ENCODE measurements at places on chromosomes 16 and 17.

- DNase-seq = no peak
These were observed 8.1 kb downstream of the ZCCHC14 start for GRCh38 chr16:87484487-87485331.

DNA sequence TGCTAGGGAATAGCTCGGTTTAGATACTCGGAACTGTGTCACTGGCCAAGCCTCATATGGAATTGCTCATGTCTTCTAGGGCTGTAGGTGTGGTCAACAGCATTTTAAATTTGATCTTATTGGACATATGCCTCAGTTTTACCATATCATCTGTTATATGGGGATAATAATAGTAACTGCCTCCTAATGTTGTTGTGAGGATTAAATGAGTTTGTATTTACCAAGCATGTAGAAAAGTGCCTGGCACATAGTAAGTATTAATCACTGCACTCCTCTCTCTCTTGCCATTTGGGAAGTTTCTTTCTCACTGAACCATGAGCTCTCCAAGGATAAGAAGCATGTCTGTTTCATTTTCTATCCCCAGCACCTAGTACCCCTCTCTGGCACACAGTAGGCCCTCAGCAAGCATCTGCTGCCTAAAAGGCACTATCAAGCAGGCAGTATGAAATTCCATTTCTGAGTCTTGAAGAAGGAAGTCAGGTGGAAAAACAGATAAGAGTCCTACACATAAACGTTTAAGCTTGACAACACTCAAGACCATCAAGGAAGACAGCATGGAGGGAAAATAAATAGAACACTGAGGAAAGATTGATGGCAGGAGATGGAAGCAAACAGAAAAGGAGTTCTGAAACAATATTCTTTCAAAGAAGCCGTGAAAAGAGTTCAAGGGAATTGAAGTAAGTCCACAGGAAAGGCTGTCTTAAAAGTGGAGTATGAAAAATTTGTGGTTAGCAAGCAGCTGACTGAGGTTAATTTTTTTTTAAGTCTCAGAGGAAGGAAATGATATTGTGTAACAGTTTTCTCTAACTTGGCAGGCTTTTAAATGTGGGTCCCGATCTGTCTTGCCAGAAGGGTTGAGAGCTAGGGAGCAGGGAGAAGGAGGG lies 2.2 kb upstream of the ATP6V0A1 start:
- no peak for DNase-seq

DNA sequence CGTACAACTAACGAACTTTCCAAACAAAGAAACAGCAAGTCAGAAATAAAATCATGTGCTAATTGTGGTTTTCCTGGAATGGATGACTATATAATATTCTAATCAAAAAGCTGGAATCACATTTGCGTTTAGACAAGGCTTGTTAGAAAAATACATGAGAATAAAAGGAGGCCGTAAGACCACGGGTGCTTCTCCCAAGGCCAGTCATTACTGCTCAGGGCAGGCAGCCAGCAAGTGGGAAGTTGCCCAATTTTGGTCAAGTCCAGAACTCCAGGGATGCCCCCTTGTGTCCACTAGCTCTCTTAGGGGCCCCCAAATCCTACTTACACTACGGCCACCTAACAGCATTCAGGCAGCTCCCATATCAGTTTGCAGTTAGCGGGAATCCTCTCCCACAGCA lies 25.9 kb upstream of the LYRM9 start:
- no peak for DNase-seq

- DNase-seq = no peak
These were observed 968 bp downstream of the RIPOR1 start for GRCh38 chr16:67529582-67530012.

DNA sequence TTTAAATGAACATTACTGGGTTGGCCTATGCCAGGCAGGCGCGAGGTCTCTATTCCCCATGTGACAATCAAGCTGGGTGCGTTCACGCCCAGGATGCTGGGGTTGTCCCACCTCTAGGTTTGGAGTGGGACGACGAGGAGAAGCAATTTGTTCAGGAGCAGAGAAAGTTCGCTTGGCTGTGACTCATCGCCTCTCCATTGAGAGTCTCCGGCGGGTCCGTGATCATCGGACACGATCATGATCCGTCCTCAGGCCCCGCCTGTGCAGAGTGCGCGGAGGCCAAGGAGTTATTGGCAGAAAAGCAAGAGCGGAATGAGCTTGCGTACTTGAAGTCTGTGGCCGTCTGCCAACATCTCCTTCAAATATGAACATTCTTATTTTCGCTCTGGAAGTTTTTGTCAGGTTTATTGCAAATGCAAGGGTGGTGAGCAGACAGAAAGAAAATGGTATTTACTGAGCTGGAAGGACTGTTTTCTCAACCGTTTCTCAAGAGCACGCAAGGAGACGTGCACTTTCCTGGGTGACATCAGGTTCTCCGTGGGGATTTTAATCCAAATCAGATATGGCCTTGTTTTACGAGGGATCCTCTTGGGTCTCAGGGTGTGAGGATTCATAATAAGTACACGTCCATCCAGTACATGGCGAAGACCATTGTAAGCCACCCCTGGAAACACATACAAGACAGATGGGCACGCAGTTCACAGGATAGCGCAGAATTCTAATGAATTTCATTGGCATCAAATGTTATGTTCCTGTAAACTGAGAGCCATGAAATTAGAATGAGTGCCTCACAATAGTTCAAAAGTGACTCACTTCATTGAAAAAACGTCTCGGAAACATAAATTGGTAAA lies 70.1 kb upstream of the CREBBP start:
- no peak for DNase-seq

DNA sequence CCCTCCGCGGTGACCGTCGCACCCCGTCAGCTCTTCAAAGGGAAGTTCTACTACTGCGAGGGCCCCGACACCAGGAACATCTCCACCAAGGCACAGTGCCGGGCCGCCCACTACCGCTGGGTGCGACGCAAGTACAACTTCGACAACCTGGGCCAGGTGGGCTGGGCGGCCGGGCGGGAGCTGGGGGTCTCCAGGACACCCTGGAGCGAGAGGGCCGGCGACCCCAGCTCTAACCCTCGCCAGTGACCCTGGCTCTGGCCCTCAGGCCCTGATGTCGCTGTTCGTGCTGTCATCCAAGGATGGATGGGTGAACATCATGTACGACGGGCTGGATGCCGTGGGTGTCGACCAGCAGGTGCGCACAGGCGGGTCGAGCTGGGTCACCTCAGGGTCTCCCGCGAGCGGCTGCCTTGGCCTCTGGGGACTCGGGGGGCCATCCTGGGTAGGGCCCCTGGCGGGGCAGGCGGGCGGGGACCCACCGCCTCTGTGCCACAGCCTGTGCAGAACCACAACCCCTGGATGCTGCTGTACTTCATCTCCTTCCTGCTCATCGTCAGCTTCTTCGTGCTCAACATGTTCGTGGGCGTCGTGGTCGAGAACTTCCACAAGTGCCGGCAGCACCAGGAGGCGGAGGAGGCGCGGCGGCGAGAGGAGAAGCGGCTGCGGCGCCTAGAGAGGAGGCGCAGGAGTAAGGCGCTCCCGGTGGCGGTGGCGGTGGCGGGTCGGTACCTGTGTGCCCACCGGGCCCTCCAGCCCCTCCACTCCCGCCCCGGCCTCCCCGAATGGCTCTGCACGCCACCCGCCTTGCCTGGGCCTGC lies 13.4 kb downstream of the TPSG1 start:
- DNase-seq = no peak

- no peak for DNase-seq
These were observed 115.6 kb downstream of the CCDC182 start for GRCh38 chr17:57629470-57629869.

- DNase-seq = no peak
These were observed 9.9 kb downstream of the CLEC19A start for GRCh38 chr16:19295393-19295792.

GRCh38 chr16:48413272-48413671 lies 28.1 kb upstream of the SIAH1 start:
- no peak for DNase-seq

GRCh38 chr16:74079232-74079586 lies 217.4 kb upstream of the PSMD7 start:
- no peak for DNase-seq

- no peak for DNase-seq
These were observed 134.6 kb downstream of the GAS7 start for GRCh38 chr17:10063730-10064241.

DNA sequence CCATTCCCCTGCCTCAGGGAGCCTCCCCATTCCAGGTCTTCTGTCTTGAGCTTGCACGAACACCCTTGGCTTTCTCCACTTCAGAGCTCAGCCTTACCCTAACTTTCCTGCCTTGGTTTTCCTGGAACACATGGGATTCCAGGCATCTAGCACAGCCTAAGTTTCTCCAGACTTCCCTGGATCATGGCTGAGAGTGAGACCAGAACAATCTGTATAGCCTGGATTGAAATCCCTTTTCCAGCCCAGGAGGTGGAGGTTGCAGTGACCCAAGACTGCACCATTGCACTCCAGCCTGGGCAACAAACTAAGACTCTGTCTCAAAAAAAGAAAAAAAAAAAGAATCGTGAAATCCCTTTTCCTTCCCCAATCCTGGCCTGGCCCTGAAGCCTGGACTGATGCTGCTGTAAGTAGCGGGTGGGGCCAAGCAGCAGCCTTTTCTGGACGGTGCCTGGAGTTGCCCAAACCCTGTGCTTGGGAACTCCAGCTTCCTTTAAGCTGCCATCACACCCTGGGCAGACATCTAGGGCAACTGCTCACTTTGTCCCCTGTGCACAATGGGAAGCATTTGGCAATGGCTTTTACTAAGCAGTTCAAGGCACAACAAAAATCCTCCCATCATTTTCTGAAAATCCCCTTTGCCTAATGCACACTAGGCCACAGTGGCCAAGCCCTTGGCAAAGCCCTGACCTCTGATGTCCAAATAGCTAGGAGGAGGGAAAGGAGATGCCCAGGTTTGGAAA lies 12.0 kb upstream of the SLC16A5 start:
- DNase-seq = no peak
